LoVo (cell line): ENCODE measurements at places on chromosomes 1 and 21.

GRCh38 chr1:60621368-60621851, 461.0 kb upstream of the NFIA start:
- DNase-seq: no peak

DNA sequence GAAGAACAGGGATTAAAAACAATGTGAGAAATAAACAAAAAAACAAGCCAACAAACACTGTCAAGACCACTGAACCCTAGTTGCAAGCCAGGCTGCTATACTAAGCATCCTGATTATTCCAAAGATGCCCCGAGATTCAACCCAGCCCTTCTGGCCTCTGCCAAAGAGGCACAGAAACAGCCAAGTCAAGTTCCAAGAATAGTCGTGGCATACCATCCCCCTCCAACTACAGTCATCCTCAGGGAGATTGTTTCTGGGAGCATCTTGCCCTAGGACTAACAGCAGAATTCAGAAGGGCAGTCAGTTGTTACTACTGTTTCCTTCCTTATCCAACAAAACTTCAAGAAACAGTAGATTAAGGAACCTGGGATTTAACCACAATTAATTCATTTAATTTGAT, 52.3 kb downstream of the ABL2 start:
- no peak for DNase-seq

GRCh38 chr1:94084547-94084946, 36.4 kb downstream of the ABCA4 start:
- DNase-seq: no peak

DNA sequence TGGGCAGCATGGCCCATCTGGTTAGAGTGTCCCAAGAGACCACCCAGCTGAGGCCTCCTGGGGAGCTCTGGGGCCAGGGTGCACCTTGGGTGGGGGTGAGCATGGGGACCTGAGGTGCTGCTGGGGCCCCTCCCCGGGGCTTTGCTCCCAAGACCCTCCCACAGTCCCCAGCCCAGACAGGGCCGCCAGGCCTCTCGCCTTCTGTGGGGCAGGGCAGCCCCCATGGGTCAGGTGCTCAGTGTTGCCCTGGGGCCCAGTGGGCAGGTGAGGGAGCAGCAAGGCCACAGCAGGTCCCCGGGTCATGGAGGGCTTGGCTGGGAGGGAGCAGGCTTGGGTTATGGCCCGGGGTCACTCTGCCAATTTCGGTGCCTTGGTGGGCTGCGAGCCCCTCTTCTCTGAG, 24.5 kb upstream of the PEX10 start:
- DNase-seq: no peak

DNA sequence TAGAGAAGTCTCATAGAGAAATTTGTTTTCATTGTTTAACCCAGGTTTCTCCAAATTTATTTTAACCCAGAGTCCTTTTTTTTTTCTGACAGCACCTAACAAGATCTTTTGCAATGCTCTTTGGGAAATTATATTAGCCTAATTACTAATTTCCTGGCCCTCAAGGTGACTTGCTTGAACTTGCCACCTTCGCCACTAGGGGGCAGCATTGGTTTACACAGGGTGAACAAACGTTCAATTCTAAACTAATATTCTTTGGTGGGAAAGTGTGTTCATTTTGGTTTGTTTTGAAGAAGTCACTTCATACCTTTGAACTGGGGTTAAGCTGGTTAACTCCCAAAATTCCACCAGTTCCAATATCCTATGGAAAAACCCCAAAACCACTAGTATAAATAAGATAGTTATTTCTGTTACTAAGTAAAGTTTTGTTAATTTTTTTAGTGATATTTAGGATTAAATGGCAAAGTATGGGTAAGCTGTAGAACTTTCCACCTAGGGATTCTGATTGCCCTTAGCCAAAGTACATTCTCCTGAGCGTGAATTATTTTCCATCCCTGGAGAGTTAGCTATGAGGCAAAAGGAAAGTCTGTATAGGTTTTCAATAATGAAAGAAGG, 13.0 kb downstream of the CCDC190 start:
- DNase-seq: peak; percentile 75

DNA sequence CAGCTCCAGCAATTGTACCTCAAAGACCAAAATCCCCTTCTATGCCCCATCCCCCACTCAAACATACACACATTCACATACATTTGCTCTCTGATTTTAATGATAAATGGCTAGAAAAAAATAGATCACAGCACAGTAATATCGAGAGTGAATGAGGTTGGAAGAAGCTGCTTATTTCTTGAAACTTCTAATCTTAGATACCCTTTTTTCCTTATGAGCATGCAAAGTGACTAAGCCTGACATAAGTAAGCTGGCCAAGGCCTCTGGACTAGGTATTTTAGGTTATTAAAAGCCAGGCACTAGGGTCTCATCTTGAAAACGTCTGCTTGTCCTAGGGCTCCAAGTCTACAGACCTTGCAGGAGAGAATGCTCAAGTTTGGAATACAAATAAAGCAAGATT, 133.6 kb downstream of the TGFBR3 start:
- DNase-seq: no peak

- DNase-seq: no peak
These were observed 211.9 kb upstream of the VAMP3 start for GRCh38 chr1:7558921-7559869.

- no peak for DNase-seq
These were observed 39.6 kb upstream of the PGBD5 start for GRCh38 chr1:230465691-230466090.

- DNase-seq: no peak
These were observed 20.9 kb upstream of the SPATC1L start for GRCh38 chr21:46205166-46205565.

DNA sequence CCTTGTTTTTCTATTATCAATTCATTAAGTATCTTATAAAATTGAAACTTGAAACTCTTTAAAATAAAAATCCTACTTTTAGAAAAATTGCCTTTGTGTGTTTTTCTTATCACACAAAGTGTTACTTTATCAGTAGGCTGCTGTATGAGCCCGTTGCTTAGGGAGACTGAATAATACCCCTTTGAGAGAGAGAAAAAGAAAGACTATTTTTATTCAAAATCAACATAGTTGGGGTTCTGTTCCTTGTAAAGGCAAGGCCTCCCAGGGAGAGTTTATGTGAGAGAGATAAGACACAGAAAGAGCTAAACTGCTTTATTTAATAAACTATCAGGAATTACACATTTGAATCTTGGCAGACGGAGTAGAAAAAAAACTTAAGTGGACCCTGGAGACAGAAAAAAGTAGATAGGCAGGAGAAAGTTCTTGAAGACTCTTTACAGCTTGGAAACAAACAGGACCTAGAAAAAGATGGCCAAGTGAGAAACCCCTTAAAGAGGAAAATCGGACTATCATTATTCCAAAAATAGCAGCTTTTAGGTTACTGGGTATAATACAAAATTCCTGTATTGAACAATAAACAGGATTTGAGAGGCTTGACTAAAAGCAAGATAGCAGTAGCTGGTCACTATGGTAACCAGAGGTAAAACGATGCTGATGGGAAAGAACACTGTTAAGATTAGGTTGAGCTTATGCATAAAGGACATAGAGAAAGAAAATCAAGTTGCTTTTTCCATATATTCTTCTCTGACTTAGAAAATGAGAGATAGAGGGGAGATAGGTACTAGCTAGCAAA, 170.9 kb downstream of the LRRC7 start:
- DNase-seq: no peak

GRCh38 chr1:185823467-185823866, 89.3 kb downstream of the HMCN1 start:
- DNase-seq: no peak

GRCh38 chr21:34148419-34148804, 75.0 kb downstream of the MRPS6 start:
- no peak for DNase-seq

DNA sequence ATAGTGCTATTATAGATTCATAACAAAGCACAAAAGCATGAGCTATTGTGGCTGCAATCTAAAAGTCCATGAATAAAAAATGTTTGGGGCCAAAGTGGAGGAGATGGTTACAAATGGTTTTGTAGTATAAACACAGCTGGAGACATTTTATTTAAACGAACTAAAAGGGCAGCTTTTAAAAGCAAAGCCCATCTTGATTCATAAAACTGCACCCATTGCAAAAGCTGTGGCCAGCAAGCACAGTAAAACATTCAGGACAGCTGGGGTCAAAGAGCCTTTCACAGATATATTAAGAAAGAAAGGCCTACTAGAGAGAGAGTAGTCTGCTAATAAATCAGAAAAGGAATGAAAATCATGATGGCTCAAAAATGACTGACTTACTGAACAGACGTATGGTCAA, 520.8 kb downstream of the NUF2 start:
- DNase-seq: no peak

- DNase-seq: peak; percentile 47
These were observed 6.0 kb downstream of the TFF1 start for GRCh38 chr21:42360317-42360716.

GRCh38 chr1:67713057-67713846, 28.3 kb downstream of the GADD45A start:
- DNase-seq: peak; percentile 94

- DNase-seq: no peak
These were observed 41.9 kb upstream of the ELAVL4 start for GRCh38 chr1:50066806-50067205.

- no peak for DNase-seq
These were observed 70.7 kb downstream of the XCL2 start for GRCh38 chr1:168473126-168473525.

DNA sequence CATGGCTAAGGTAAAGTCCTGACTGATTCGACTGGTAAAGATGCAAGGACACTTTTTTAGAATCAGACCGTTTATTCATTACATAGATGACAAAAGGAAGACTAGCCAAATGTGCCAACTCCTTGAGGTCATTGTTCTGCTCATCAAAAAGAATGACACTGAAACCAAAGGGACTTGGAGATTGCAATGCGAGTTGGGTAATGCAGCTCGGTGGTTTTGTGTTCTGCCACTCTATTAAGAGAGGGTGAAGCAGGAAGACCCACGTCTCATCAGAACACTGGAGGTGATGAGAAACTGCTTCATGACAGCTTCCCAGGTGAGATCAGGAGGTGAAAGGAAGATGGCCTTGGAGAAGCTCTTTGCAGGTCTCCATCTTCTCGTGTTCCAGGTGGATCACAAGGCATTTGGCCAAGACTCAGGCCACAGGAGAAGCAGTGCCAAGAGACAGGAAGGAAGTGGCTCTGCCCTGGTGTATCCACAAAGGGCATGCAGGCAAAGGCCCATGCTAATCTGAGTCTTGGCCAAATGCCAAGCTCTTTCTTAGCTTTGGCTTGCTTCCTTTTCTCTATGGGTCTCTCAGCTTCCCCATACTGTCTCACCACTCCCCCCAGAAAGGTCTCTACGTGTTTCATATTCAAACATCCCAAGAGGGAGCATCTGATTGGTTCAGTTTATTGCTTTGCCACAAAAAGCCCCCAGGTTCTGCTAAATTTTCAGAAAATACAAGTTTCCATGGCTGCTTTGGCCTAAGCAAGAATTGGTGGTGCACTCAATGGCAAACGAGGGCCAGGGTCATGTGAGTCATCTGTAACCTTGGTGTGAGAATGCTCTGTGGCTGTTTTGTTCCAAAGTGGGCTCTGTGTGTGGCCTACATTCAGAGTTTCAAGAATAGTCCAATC, 5.7 kb upstream of the CCT8 start:
- no peak for DNase-seq

DNA sequence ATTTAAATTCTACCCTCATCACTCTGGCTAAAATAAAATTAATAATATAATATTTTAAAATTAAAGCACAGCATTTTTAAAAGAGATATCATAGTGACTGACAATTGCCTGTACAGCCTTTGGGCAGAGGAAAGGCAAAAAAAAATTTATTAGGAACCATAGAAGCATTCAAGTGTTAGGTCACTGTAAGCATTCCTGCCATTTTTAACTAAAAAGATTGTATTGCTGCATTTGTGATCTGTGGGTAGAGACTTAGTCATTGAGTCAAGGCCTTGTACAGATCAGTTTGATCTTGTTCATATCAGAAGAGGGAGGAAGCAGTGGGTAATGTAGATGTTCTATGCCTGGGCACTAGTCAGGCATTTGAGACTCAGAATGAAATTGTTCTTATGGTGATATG, 109.9 kb downstream of the LYPLAL1 start:
- no peak for DNase-seq

- peak; percentile 72 for DNase-seq
These were observed 65.3 kb upstream of the MAGI3 start for GRCh38 chr1:113325022-113325421.

GRCh38 chr1:114177282-114177681, 23.6 kb upstream of the SYT6 start:
- DNase-seq: no peak

DNA sequence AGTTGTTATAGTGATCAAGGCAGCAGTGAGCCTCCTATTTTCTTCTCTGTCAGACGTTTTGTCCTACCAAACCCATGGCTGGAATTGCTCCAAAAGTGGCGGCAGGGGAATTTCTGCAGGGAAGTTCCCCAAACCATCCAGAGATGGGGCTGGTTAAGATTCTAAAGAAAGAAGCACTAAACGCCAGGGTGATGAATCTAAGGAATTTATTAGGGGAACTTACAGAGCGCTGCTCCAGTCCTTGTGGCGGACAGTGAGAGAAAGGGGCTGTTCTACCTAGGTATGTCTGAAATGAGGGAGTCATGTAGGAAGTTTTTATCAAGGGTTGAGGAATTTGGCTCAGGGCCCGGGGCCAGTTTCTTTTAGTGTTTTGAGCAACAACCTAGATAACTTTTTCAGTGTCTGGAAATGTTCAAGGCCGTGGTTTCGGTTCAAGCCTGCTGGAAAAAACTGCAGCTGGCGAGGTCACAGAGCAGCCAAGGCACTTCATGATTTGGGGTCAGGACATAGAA, 222.4 kb upstream of the B3GALT2 start:
- DNase-seq: peak; percentile 61

DNA sequence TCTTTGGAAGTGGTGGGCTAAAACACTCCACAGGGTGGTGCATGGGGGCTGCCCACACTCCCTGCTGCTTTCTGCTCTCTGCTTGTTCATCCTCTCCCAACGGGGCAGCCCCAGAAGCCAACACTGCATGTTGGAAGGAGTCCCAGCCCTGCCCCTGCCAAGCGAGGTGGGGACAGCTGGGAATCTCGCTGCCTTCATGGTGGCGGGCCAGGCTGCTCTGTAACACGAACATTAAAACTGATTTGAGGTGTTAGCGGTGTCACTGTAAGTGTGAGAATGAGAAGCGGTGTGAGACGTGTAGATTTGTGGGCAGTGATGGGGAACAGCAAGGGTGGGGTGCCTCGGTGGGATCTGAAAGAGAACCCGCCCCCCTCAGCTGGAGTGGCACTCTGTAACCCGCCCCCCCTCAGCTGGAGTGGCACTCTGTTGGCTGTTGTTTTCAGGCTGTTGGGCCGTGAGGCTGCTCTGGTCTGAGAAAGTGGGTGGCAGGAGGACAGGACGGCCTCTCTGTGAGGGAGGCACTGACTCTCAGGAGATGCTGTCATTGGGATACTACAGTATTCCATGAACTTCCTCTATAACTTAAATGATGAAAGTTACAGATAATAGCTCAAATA, 80.9 kb downstream of the PCBP3 start:
- DNase-seq: no peak

- no peak for DNase-seq
These were observed 105.2 kb downstream of the MRPL39 start for GRCh38 chr21:25501996-25502665.

GRCh38 chr1:188719735-188720134, 1757.9 kb downstream of the BRINP3 start:
- DNase-seq: no peak

DNA sequence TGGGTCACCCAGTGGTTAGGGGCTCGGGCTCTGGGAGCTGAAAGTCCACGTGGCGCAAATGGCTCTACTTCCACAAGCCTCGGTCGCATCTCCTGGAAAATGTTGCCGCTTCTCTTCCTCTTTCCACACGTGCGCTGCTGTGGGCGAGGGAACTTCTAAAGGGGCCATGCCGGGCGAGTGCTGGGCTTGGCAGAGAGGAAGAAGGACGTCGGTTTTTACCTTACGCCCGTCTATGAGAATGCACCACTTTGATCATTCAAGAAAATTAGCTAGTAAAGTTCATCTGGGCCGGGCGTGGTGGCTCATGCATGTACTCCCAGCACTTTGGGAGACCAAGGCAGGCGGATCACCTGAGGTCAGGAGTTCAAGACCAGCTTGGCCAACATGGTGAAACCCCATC, 10.4 kb downstream of the SLC45A1 start:
- no peak for DNase-seq
